Hematopoietic multipotent progenitor cell treated with erythropoietin and hydrocortisone succinate and interleukin-3 and kit ligand, for 17 days (in vitro differentiated cells): ENCODE measurements at places on chromosomes 4 and X.

- DNase-seq = no peak
These were observed 1026.8 kb downstream of the STPG2 start for GRCh38 chr4:97116511-97116910.

DNA sequence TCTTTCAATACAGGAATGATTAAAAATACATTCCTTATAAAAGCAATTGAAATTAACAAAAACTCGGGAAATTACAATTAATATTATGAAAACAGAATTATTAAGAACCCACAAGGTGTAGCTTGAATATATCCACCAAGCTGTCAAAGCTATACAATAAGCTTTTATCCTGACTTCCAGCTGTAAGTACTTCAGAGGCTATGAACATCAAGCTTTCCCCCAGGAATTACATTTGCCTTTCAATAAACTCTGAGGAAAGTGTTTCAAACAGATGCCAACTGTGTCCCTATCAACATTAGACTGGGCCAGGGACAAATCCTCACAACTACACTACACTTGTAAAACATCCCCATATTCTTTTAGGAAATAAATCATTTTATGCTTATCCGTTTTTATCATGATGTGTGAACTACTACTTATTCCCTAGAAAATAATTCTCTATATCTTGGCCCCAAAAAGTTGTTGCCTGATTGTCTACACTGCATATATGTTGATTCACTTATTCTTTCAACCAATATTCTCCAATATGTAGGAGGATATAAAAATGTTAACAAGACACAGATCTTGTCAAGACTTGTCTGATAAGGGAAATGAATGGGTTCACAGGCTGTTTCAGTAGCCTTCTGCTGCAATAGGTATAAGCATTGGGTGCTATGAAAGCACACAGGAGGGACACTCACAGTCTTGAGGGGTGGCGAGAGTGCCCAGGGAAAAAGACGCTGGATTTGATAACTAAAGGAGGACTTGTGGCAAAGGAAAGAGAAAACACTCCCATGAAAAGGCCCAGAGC, 494.1 kb downstream of the CENPC start:
- no peak for DNase-seq

DNA sequence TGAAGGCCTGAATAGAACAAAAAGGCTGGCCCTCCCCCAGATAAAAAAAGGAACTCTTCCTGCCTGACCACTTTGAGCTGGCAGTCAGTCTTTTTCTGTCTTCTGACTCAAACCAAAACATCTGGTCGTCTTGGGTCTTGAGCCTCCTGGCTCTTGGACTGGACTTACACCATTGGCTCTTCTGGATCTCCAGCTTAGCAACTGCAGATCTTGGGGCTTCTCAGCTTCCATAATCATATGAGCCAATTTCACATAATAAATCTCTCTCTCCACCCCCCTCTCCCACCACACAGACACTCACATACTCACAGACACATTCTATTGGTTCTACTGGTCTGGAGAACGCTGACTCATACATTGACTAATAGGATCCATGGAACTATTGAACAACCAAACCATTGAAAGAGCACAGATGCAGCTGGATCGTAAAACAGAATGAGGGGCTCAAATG, 15.6 kb upstream of the CWH43 start:
- DNase-seq = no peak

DNA sequence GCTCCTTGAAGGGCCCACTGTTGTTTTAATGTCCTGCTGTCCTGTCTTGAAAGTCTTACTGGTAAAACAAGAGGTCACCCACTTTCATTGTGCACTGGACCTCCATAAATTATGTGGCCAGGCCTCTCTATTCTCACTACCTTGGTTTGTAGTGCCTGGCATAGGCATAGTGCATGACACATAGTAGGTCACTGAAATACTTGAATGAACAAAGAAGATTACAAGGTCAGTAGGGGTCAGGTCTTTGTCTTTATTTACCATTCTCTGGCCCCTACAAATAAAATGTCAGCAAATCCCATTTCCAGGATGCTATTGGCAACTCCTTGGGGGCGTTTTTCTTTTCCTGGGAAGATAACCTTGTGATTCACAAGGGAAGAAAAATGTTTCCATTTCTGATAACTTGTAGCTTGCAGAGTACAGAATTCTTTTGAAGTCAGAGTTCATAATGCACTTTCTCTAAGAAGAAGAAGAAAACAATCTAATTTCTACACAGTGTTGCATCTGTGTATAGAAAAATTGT, 1.4 kb downstream of the PGM2 start:
- no peak for DNase-seq

GRCh38 chr4:54781756-54782155, 124.0 kb downstream of the KIT start:
- no peak for DNase-seq

GRCh38 chr4:30760551-30760950, 40.4 kb downstream of the PCDH7 start:
- DNase-seq = no peak

DNA sequence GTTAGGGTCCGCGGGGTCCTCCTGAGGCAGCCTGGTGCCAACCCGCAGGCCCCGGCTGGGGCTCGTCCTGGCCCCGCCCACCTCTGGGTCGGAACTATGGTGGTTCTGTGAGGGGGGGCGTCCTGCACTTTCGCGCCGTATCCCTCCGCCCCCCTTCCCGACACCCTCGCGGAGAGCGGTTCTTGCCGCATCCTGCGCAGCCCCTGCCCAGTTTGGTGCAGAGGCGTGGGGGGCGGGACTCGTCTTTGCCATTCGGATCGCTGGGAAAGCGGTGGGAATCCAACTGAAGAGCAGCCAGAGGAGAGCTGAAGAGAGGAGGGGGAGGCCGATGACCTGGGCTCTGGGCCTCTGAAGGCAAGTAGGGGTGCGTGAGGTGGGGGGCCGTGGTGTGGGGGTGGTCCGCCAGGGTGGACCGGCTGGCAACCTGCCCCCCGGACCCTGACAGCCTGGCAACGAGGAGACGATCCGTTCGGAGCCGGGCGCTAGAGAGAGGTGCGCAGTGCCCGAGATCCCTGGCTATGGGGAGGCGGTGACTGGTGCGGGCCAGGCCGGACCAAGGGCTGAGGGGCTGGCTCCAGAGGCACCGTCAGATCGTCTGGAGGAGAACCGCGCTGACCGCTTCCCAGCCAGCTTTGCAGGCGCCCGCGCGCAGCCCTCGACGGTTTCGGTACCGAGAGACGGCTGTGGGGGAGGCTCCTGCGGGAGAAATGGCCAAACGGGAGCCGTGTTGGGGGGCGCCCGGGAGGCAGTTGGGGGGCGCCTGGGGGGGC, at the start of gene GPRASP1:
Gene GPRASP1 (plus strand): TSS at position 242 of the 770 bp plus-strand sequence. CDS start 2,431 bp downstream, outside the sequence.
- DNase-seq = no peak

GRCh38 chrX:114619874-114620273, 36.0 kb downstream of the HTR2C start:
- no peak for DNase-seq

DNA sequence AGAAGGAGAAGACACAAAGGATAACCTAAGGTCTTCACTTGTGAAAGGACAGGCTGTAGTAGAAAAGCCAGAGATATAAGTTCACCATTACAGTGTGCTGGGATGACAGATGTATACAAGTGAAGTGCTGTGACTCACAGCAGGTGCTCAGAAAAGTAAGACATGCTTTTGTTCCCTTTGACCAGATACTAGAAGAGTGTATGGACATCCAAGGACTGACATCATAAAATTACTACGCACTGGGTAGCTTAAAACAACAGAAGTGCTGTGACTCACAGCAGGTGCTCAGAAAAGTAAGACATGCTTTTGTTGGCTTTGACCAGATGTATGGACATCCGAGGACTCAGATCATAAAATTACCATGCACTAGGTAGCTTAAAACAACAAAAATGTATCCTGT, 61.6 kb upstream of the BTC start:
- DNase-seq = no peak

DNA sequence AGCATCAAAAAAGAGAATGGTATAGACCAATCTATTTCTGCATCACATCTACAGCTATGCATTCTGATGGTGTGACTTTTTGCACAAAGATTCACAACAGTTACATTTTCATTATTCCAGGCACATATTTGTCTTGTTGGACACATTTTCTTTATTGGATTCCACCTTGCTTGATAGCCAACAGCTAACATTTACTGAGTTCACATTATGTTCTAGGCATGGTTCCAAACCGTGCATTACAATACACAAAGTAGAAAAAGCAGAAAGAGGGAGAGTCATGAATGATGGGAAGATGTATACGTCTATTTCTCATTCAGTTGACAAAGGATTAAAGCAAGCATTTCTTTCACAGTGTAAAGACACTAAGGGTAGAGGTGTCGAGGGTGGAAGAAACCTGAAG, 22.9 kb upstream of the CLGN start:
- DNase-seq = no peak

DNA sequence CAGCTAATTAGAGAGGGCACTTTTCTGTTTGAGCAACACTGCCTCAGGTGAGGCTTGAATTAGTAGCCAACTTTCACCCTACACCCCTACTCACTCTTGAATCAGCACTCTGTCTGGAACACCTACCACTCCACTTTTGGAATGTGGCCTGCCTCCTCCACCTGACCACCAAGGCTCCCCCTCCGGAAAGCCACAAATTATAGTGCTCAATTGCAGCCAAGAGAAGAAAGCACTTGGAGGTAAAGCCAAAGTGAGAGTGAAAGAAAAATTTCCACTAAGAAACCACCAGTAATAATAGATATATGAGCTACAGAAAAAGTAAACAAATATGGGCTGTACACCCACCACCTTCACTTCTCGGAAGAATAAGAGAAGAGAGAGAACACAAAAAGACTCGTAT, 41.1 kb downstream of the PPP3CA start:
- DNase-seq = no peak

DNA sequence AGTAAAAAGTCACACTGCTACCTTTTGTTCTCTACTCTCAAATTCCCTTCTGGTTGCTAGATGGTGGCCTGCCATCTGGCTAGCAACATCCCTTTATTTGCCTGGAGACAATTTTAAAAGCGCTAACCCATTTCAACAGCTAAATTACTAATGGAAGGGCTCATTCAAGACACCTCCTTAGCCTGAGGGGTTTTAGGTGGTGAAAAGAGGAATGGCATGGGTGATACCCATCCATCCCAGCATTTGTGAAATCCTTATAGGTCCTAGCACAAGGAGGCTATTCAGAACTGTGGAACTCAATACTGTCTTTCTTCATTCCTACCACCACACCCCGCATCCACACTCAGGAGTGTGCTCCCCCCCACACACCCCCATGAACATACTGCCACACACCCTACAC, 33.5 kb downstream of the ARHGEF9 start:
- DNase-seq = no peak

DNA sequence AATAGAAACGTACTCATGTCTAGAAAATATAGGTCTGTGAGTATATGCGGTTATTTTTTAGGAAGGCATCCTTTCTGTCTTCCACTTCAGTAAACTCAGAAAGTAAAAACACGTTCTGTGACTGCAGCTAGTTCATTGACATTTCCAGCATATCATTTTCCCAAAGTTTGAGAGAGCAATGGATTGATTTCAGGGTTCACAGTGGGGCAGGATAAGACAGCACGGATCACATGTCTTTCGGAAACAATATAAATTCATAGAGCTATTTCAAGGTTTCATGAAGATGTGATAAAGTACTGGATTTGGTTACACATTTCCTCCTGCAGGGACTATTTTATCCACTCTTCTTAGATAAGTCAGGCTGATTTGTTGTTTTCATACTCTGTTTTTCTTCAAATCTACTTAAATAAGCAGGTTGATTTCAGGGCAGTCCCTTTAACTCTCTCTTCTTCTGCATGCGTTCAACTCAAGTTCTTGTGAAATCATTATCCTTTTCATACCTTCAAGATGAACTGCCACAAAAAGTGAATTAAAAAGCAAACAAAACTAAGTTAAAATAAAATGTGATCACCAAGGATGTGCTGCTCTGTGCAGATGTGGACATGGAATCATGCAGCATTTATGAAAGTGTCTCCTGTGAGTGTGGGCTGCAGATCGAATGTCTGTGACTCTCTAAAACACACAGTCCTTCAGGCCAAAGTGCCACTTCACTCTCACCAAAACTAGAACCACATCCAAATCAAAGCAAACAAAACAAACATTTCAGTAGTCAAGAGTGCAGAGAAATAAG, 187.7 kb downstream of the UNC5C start:
- DNase-seq = no peak

- no peak for DNase-seq
These were observed 456.3 kb downstream of the PDGFC start for GRCh38 chr4:156515295-156515694.

DNA sequence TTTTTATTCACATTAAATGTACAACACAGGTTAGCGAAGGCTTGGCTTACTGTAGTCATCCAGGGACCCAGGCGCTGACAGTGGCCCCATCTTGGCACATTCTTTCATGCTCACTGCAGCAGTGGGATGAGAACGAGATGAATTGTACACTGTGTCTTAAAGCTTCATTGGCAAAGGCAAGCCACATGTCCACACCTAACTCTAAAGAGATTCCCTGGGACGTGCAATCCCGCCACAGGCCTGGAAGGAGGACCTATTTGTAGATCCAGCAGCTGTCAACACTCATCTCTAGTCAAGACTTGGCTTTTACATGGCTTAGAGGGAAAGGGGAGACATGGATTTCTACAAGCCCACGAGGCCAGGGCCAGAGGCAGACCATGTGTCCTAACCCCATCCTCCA, 16.1 kb upstream of the CXCR3 start:
- DNase-seq = no peak

GRCh38 chr4:113846433-113846832, 84.9 kb upstream of the CAMK2D start:
- DNase-seq = no peak

DNA sequence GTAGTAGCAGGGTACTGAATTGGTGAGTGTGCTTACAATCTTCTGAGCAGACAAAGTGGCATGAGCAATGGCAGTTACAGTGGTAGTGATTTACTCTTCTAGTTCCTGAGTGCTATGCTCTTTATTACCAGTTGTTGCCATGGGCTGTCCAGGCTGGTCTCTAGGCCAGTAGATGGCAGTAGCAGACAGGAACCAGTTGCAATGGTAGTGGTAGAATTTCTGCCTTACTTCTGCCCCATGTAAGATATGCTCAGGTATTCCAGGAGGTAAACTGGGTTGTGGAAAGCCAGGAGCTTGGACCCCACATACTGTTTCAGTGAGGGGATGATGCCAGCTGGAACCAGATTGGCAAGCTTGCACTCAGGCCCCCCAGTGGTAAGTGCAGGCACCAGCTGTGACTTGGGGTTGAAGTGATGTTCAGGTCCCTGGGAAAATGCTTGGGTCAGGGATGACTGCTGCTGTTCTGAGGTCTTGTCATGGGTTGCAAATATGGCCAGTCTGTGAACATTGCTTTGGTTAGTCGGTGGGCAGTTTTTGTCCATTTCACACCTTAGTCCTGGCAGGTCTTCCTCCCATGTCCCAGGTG, 63.0 kb upstream of the ZXDB start:
- DNase-seq = no peak

- DNase-seq = no peak
These were observed at the start of gene GABRA4 for GRCh38 chr4:46993075-46994006. Gene GABRA4 (minus strand): TSS chr4:46993581. CDS start chr4:46993424, 157 bp downstream.

- no peak for DNase-seq
These were observed 240.4 kb upstream of the TET2 start for GRCh38 chr4:104906276-104906675.

- no peak for DNase-seq
These were observed 1.6 kb upstream of the PDGFRA start for GRCh38 chr4:54227256-54228055.

DNA sequence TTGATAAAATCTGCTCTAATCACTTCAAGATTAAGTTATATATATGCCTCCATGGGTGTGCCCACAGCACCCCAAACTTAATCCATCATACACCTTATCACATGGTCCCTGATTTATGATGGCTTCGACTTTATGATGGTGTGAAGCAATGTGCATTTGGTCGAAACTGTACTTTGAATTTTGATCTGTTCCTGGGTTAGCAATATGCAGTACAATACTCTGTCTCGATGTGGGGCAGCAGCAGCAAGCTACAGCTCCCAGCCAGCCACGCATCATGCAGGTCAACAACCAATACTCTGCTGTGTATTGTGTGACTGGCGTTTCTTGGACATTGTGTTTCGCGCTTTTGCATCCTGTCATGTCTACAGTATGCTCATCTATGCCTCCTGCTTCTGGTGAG, 62.6 kb downstream of the MCUB start:
- no peak for DNase-seq
